ENCODE measurements at places on chromosomes 3 and 15.

DNA sequence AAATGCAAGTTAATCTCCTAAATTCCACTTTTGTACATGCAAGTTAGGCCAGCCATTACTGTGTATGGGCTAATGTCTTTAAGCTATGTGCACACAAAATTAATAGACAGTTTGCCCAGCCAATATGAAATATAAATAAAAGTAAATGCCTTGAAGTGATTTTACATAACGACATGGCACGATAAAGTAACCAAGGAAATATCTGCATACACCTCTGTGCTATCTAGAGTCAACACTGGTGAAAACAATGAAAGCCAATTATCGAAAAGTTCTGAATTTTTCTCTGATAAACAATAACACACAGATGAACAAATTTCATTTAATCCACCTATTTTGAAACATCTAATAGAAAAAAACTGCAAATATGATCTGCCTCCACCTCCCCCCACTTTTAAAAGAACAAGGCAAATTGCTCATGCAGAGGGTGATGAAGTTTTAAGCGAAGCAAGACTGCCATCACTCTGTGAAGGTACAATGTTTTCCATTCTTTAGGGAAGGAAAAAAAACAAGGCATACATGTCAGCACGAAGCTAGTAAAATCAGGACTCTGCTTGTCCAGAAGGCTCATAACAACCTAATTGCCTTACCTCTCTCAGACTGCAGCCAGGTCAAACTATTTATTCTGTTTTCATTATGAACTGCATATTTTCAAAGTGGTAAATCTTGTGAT lies 317.7 kb downstream of the MECOM start:
- no peak for DNase-seq

DNA sequence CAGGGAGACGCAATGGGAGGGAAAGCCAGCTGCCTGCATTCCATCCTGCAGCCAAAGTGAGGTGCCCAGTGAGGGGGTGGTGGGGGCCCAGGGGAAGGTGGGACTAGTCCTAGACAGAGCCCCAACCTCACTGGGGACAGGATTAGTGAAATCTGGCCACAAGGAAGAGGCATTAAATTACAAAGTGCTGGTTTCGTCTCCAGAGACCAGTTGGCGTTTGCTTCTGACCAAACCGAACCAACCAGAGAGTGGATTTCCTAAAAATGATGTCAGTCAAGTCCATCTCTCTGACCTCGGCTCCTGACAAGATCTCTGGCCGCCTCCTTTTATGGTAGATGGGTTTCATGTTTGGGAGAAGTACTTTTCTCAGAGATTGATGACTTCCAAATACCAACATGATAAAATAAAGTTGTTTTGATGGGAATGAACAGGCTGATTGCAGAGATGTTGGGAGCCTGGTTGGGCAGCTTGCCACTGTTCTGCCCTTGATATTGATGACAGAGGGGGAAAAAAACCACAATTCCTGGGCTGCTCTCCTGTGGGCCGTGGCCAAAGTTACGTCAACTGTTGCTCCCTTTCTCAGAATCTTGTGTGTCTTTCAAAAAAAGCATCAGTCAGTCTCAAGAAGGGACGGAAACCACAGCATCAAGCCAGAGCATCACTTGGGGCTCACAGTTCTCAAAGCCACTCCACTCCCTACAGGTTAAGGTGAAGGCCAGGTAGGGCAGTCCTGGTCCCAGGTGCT lies 24.6 kb downstream of the ITGA11 start:
- DNase-seq, result no peak

GRCh38 chr3:5275529-5275928 lies 88.0 kb downstream of the EDEM1 start:
- DNase-seq, result no peak

GRCh38 chr3:189459231-189459630 lies 172.0 kb upstream of the TP63 start:
- no peak for DNase-seq

DNA sequence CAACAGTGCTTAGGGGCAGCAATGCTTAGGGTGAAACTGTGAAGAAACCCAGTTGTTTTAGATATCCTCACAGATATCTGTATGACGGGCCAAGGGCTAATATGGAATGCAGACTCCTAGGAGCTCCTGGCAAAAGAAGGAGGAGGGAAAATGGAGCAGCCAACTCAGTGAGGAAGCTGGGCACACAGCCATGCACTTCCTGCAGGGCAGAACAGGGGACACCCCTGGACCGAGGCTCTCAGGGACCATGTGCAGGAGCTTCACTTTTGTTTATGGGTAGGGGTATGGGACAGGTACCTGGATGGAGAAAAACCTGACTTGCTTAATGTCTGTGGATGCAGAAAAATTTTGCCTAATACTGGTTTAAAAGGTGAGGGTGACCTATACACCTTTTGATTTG lies 20.2 kb downstream of the NIPA1 start:
- DNase-seq, result no peak

DNA sequence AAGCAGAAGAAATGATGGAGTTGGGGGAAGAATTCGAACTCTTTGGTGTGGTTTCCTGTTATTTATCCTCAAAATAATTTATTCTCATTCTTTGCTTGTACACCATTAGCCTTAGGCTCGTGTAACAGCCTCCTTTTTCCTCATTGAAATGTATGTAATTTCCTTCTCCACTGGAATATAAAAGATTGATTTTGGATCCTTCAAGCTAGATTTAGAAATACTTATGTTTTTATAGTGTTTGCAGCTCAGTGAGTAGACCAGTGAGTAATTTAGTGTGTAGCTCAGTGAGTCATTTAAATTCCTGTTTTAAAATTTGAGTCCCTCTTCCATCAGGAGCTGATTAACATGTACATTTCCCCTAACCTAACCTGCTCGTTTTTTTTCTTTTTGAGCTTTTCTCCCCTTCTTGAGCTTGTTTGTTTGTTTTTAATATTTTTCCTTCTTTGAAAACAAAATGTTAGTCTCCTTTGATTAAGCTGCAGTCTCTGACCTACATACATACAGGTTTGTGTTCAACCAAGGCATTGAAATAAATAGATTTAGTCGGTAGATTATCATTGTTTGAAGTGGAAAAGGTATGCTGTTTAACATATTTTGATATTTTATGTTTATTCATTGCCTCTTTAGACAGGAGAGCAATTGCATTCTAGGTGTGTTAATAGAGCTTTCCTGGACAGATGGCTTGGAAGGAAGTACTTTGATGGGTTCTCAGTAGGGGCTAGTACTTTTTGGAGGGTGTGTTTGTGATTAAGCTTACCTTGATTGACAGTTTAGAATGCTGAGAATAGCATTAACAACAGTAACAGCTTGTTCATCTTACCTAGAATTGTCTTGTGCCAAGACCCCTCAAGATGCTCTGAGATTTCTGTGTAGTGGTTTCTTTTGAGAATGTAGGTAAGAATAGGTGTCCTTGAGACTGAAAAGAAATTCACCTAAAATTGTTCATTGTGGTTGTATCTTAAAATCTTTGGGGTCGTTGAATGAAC lies 5.9 kb downstream of the USP3 start:
- DNase-seq, result no peak

GRCh38 chr3:194003114-194004057 lies 132.6 kb upstream of the HES1 start:
- peak; percentile 57 for DNase-seq

GRCh38 chr3:123552095-123552714 lies 32.6 kb downstream of the HACD2 start:
- DNase-seq, result no peak

GRCh38 chr3:128585974-128586373 lies 64.6 kb downstream of the RPN1 start:
- DNase-seq, result no peak

DNA sequence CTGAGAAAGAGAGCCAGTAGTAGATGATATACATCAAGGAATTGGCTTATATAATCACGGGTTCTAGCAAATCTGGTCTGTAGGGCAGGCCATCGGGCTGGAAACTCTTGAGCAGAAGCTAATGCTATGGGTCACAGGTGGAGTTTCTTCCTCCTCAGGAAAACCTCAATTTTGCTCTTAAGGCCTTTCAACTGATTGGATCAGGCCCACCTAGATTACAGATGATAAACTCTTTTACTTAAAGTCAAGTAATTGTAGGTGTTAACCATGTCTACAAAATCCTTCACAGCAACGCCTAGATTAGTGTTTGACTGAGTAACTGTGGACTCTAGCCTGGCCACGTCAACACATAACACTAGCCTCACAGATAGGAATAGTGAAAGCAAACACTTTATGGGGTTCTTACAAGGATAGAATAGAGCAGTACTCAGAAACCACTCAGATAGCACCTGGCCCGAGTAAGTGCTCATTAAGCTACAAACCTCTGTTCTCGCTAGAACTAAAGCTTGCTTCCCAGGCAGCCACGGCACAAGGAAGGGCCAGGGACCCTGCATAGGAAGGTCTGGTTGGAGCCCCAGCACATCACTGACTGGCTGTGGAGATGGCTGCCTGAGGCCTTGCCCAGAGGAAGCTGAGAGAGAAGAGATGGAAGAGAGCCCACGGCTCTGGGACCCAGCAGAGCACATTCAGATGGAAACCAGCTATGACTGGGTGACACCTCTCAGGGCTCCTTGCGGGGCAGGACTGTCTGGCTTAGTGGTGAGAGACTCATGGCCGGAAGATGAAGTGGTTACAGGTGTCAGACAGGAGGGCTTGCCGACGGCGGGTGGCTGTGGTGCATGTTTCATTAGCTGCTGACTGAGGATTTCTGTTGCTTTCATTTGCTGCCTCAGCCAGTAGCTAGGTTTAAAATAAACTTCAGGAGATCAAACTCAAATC lies 202.5 kb upstream of the TLE3 start:
- DNase-seq, result peak; percentile 89

DNA sequence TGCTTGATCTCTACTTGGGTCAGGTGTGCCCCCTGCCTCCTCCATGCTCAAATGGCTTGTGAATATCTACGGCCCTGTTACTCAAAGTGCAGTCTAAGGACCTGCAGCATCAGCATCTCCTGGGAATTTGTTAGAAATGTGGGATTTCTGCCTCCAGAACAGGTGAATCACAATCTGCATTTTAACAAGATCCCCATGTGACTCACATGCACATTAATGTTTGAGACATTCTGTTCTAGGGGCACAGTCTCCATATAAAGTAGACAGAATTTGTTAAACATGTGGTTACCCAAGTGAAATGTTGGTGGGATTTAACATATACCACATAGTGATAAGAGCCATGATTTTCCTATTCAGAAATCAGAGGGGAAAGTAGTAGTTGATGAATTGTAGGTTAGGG lies 256.2 kb downstream of the NR1D2 start:
- DNase-seq, result no peak

GRCh38 chr3:138806376-138807080 lies 28.2 kb downstream of the PIK3CB start:
- DNase-seq, result no peak

DNA sequence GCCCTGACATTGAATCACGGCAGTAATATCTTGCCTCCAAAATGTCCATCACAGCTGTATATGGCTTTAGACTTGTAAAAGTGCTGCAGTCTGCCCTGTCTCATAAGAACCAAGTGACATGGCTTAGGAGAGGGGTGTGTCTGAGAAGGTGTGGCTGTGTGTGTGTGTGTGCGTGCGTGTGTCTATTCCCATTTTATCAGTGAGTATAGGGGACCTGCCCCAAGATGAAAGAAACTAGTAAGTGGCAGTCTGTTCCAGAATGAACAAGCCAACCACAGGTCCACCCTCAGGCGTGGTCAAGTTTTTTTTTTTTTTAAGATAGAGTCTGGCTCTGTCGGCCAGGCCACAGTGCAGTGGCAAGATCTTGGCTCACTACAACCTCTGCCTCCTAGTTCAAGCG lies 5.6 kb upstream of the RHOV start:
- DNase-seq, result no peak

DNA sequence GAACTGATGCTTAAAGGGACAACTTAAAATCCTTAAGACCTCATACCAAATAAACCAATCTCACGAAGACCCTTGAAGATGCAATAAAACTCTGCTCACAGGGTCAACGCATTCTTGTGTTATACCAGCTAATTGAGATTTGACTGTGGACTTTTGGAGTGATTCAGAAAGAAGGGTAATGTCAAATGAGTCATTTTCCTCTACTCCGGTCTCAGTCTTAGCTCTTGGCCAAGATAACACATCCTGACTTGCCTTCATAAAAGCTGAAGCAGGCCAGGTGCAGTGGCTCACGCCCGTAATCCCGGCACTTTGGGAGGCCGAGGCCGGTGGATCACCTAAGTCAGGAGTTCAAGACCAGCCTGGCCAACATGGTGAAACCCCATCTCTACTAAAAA lies 3.8 kb downstream of the PKM start:
- DNase-seq, result peak; percentile 77

GRCh38 chr3:127164615-127165014 lies 28.3 kb upstream of the PRR23E start:
- DNase-seq, result no peak

DNA sequence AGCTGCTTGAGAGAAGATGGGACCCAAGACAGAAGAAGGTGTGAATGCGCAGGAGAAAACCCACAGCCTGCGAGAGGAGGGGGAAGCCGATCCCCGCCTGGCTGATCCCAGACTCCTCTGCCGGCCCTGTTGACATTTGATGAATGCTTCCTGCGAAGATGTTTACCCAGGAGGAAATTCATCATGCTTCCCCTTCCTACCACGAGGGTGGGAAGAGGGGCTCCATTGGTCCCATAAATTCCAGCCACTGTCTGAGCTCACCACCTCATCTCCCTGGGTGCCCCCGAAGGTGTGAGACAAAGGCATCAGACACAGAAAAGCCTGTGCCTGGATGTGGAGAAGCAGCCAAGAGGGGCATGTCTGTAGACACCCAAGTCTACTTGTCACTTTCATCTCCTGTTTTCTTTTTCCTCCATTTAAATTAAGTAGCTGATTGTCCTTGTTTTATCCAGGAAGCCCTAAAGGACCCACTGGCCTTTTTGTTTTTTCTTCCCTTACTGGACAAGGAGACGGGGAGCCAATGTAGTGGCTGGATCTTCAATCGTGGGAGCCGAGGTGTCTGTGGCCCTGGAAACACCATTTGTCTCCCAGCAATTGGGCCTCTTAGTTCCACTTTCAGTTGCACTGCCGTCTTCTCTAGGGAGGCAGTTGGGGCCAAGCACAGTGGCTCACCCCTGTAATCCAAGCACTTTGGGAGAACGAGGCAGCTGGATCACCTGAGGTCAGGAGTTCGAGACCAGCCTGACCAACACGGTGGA lies 95.3 kb upstream of the HES1 start:
- DNase-seq, result no peak

GRCh38 chr3:15271785-15272381 lies 60.5 kb downstream of the SH3BP5 start:
- DNase-seq, result peak; percentile 86

GRCh38 chr3:128091586-128091985 lies 32.0 kb downstream of the RUVBL1 start:
- DNase-seq, result no peak

GRCh38 chr3:102605153-102605552 lies 170.3 kb downstream of the ZPLD1 start:
- DNase-seq, result no peak

DNA sequence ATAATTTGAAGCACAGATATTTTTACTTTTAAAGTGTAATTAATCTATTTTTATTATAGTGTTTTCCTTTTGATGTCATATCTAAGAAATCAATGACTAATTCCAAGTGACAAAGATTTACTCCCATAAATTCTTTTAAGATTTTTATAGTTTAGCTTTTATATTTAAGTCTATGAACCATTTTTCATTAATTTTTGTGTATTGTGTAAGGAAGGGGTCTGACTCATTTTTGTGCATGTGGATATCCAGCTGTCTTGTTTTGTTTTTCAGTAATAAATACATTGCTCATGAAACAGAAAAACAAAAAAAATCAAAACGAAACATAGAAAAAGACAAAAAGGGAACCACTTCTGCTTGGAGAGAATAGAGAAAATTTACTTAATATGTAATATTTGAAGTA lies 145.1 kb downstream of the EPHA6 start:
- no peak for DNase-seq

- no peak for DNase-seq
Observed at GRCh38 chr3:161069511-161070251, 35.5 kb downstream of the B3GALNT1 start.
